ENCODE measurements at places on chromosomes 16 and 17.

DNA sequence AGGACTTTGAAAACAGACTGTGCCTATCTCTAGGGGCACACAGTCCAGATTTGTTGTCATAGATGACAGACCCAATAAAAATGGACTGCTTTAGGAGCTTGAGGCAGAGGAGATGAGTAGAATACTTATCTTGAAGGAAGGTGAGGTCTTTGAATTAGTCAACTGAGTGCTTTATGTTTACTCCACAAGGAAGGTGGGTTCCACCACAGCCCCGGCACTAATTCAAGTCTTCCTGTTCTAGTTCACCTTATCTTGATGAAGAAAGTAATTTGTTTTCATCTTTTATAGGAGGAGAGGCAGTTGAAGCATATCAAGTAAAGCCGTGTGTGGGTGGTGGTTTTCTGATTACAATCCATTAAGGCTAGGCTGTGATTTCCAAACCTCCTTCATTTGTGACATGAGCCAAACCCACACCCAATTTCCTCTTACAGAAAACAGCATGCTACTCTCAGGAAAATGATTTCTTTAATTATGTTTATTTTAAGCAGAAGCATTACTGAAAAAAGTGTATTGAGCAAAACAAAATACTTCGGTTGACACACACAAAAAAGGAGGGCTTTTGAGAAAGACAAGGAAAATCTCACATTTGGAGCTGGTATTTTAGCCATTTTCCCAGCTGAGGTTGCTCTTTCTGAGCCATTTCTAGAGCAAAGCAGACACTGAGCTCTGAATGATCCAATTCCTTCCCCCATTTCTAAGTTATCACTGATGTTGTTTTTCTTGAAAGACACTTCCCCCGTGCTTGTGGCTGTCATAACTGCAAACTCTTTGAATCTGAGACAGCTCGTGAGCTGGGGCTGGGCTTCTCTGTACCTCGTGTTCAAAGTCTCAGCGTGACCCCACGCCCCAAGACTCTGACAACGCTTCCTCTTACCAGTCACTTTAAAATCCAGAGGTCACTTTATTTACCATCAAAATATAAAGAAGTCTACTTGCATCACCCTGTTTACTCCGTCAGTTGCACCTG is 35.4 kb downstream of the CDRT15 start:
- DNase-seq = no peak

- peak; percentile 77 for DNase-seq
Measured at GRCh38 chr16:62738666-62739460, 702.6 kb upstream of the CDH8 start.

- DNase-seq = peak; percentile 61
Measured at GRCh38 chr17:44915321-44915726, at the start of gene GFAP. TSS of gene GFAP (minus strand) at chr17:44915500. CDS start at chr17:44915486, 14 bp downstream.

- no peak for DNase-seq
Measured at GRCh38 chr17:39173080-39173479, 7.1 kb upstream of the ARL5C start.

- DNase-seq = peak; percentile 91
Measured at GRCh38 chr17:7887482-7888183, 956 bp upstream of the CHD3 start.

GRCh38 chr16:27374221-27374803 is 27.7 kb upstream of the IL21R start:
- peak; percentile 33 for DNase-seq
